ENCODE measurements at places on chromosomes 7 and 10.

DNA sequence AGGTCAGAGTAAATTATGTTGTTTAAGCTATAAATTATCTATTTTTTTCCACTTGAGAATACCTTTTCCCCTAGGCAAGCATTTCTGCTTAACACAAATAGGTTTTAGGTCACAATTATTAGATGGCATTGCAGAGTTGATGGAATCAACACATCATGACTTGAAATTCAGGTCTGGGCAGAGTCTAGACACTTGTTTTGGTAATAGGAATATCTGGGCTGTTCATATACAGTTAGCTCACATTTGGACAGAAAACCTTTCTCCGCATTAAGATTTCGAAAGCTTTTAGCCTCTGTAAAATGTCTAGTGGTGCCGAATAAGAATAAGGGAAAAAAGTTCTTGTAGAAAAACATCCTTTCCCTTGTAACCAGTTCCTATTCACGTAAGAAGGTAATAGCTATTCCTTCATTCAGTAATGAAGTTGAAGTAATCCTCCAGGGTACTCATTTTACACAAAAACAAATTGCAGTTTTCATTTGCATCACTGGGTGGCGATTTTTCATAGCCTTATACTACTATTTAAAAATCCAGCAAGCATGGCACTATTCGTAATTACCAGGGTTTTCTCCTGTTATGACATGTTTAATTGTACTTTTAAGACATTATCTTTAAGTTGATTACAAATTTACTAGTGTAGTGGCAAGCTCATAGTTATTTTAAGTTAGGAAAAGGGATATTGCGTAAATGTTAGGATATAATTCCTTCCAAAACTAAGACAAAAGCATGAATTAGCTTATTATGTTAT, 37.0 kb downstream of the RPA3 start:
- DNase-seq: peak; percentile 88

- no peak for DNase-seq
Measured at GRCh38 chr7:52719677-52720076, 315.8 kb upstream of the POM121L12 start.

DNA sequence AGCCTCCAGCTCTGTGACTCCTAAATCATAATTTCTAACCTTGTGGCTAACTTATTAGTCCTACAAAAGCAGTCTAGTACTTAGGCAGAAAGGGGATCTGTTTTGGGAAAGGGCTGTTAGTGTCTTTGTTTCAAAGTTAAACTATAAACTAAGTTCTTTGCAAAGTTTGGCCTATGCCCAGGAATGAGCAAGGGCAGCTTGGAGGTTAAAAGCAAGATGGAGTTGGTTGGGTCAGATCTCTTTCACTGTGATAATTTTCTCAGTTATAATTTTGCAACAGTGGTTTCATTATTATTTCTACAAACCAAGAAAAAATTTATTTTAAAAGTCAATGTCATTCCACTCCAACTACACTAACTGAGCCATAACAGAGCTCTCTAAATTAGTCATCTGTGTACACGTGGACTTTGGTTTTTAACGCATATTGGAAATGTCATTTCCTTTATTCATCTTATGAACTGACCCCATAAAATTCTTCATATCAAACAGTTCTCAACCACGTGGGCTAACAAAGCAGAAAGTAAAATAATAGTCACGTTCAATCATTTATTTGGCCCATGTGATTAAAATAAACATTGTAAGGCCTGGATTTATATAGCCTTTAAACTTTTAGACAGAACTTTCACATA, 143.2 kb upstream of the C7orf33 start:
- no peak for DNase-seq

DNA sequence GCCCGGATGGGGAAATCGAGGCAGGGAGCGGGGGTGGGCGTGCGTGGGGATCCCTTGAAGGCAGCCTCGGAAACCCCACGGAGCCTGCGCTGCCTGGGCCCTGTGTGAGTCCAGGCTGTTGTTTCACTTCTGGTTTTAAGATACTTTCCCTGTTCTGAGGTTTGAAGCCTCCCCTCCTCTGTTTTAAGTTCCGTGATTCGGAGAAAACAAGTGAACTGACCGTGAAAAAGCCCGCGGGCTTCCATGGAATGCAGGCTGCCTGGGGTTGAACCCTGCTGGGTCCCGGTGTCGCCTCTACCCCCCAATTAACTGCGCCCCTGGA, 401 bp downstream of the LRRC27 start:
- peak; percentile 41 for DNase-seq

GRCh38 chr7:24968165-24968564, 11.8 kb downstream of the OSBPL3 start:
- no peak for DNase-seq

DNA sequence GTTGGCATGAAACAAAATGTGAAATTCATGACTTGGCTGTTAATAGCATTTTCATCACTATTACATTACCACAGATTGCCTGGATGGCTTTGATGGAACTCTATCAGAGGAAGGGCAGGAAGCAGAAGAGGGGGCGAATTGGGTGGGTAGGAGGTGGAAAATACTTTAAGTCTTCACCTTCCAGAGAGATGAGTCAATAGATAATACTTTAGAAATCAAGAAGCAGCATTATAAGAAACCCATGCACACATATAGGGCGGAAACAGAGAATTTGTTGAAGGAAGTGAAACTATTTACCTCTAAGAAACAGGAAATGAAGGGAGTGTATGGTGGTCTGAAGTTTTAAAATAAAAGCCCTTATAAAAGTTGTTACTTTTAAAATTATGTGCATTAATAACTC, 152.1 kb upstream of the TARP start:
- no peak for DNase-seq

- peak; percentile 46 for DNase-seq
Measured at GRCh38 chr10:98608411-98608810, 161.7 kb upstream of the HPS1 start.

GRCh38 chr7:39458061-39458745, 108.0 kb upstream of the YAE1 start:
- DNase-seq: no peak

DNA sequence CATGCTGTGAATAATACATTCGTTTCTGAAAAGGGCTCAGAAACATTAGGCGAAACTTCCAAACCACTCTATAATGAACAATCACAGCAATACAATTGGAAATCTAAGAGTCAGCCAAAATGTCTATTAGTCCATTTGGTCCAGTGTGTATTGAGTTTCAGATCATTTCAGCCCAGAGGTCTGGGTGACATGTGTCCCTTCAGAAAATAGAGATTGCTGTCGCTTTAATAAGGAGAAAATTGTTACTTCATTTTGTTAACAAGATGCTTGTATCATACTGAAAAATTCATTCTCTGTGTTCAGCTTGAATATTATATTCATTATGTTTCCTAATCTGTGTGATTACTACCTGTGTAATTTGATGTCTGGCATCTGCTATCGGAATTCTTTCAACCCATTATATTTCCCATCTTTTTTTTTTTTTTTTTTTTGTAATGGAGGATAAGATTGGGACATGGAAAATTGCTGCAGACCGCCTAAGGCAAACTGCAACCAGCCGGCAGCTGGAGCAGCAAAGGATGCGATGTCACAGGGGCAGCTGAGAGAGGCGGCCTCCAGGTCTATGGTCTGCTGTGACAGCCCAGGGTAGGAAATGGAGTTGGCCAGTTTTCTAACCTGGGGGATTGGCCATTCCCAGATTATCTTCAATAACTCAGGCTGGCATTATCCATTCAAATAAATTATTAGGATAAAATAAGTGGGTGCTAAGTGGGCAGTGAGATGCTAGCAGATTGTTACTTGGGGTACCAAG, 170.9 kb upstream of the NPVF start:
- DNase-seq: no peak

- no peak for DNase-seq
Measured at GRCh38 chr7:155166108-155166507, 96.0 kb downstream of the HTR5A start.

DNA sequence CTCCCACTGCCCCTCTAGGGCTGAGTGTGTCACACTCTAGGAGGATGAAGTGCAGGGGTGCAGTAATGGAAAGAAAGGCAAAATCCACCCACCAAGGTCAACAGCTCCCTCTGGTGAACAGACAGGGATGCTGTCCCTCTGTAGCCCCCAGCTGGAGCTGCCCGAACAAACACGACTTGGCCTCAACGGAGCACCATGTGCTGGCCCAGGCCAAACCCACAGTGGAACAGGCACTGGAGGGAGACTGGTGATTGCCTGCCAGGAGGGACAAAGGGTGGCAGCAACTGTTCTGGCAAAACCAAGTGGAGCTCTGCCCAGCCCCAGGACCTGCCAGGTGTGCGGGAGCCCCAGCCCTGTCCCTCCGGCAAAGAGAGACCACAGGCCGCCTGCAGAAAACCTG, 20.7 kb downstream of the PDIA4 start:
- DNase-seq: peak; percentile 37

DNA sequence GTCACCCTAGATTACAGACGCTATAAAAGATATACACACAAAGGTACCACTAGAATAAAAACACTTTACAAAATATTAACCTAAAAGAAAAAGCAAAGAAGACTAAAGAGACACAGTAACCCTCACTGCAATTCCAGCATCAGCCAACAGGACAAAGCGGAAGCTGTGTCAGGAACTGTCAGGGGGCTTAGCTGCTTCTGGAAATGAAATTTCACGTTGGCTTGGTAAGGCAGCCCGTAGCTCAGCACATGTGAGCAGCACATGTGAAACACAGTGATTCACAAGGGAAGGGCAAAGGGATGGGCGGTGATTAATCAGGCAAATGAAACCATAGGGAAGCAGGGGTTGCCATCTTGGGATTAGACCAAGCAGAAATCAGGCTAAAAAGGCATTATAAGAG, 195.4 kb downstream of the MGMT start:
- DNase-seq: no peak

Data from hematopoietic multipotent progenitor cell treated with erythropoietin and hydrocortisone succinate and interleukin-3 and kit ligand, for 4 days (in vitro differentiated cells).